ENCODE measurements at places on chromosomes 1 and 21. TPM values are rescaled to one million over a fixed set of nuclear protein-coding genes. Genes with fewer than 3 reads are reported as not detected.

The OVAAL gene
- total RNA-seq, result not detected

The AKR7A3 gene
- 11.7 TPM for total RNA-seq

The ADORA1 gene
- total RNA-seq, result 2.0 TPM

The PCSK9 gene
- total RNA-seq, result not detected

The CEP104 gene
- total RNA-seq, result 93.6 TPM

The LCE6A gene
- not detected for total RNA-seq

The OR2T2 gene
- total RNA-seq, result not detected

The PRAMEF7 gene
- not detected for total RNA-seq

The JAM2 gene
- 54.1 TPM for total RNA-seq

The RNF220 gene
- 54.8 TPM for total RNA-seq

The RBM11 gene
- not detected for total RNA-seq

The AMY1C gene
- total RNA-seq, result not detected

The MTHFR gene
- total RNA-seq, result 48.4 TPM

The FCRL6 gene
- not detected for total RNA-seq

The OR2M7 gene
- total RNA-seq, result not detected

The B3GALT5 gene
- total RNA-seq, result not detected

The FABP3 gene
- total RNA-seq, result 24.2 TPM

The SLAMF8 gene
- 6.7 TPM for total RNA-seq

The DRAM2 gene
- 60.2 TPM for total RNA-seq

The KCNK1 gene
- total RNA-seq, result 1.4 TPM

The MARK1 gene
- total RNA-seq, result 11.6 TPM

The GPR89B gene
- total RNA-seq, result 2.9 TPM

The MCOLN3 gene
- total RNA-seq, result 0.32 TPM

Measured in ascending aorta (tissue), 2 donors.